ENCODE measurements at places on chromosomes 6 and 20. TPM values are rescaled to one million over a fixed set of nuclear protein-coding genes. Genes with fewer than 3 reads are reported as not detected.
A peak's percentile ranks its signal among the peaks of the same experiment; 100 is the strongest.

DNA sequence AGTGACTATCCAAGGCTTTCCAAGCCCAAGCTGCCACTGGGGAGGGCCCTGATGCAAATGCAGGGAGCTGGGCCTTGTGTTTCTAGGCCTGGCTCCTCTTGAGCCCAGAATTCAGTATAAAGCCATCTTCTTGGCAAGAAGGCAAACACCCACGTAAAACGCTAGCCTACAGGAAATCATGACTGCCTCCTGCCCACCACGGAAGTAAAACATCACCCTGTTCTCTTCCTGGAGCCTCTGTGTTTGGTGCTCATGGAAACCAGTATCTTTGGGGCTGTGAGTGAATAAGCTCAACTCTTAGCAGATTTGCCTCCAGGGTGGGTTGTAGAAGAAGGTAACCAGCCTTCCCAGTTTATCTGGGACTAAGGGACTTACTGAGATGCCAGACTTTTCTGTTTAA, 271.0 kb downstream of the ZNF217 start:
- H3K36me3 ChIP-seq: no peaks in the 10 kb centered on the region
- no peaks in the 10 kb centered on the region for H3K27me3 ChIP-seq
- no peaks in the 10 kb centered on the region for H3K4me1 ChIP-seq
- H3K4me3 ChIP-seq: no peak overlapping the region
- H3K27ac ChIP-seq: no peak overlapping the region

The HCK gene
- 10.2 TPM for total RNA-seq

GRCh38 chr6:44539701-44540355, 152.3 kb downstream of the CDC5L start:
- H3K4me1 ChIP-seq: no peaks in the 10 kb centered on the region
- no peaks in the 10 kb centered on the region for H3K27me3 ChIP-seq
- H3K4me3 ChIP-seq: no peak overlapping the region
- no peaks in the 10 kb centered on the region for H3K36me3 ChIP-seq
- H3K27ac ChIP-seq: no peak overlapping the region

The MOG gene
- total RNA-seq: not detected

The TRIM15 gene
- 81.8 TPM for total RNA-seq

GRCh38 chr6:155093430-155093829, 98.3 kb downstream of the TIAM2 start:
- H3K36me3 ChIP-seq: no peaks in the 10 kb centered on the region
- H3K4me1 ChIP-seq: no peaks in the 10 kb centered on the region
- no peak for DNase-seq
- no peak overlapping the region for H3K4me3 ChIP-seq
- H3K27me3 ChIP-seq: no peaks in the 10 kb centered on the region
- H3K27ac ChIP-seq: no peak overlapping the region

DNA sequence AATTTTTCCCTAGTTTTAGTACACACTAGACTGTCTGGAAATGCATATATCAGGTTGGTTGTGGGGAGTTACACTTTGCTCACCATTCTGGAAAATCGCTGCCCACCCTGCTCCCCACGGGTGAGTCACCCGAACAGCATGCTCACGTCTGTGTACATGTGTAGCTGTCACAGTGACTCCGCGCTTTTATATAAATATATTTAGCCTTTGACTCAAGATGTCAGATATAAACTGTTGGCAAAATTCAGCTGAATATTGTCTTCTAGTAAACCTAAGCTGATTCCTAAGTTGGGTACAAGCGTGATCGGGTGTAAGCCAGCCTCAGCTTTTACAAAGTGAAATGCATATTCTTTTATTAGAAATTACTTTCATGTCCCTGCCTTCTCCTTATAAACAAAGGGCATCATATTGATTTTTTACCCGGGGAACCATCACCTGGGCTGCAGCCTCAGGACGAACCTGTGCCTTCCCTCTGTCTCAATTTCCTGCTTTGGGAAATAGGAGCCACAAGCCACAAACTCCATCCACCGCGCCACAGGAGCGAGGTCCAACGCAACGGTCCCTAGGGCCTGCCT, 4.3 kb downstream of the SDCBP2 start:
- peaks cover 38% of the 10 kb centered on the region for H3K4me1 ChIP-seq
- H3K36me3 ChIP-seq: no peaks in the 10 kb centered on the region
- no peaks in the 10 kb centered on the region for H3K27me3 ChIP-seq
- peak overlapping the region; percentile 96 for H3K27ac ChIP-seq

GRCh38 chr6:136921936-136922684, at the start of gene SLC35D3:
SLC35D3 (plus strand) TSS chr6:136922301; CDS start chr6:136922429, 128 bp downstream.
- H3K27ac ChIP-seq: no peak within 1 kb of the TSS
- no peak for DNase-seq
- no peaks in the 10 kb centered on the region for H3K36me3 ChIP-seq
- H3K4me3 ChIP-seq: peak within 1 kb of the TSS; percentile 50

DNA sequence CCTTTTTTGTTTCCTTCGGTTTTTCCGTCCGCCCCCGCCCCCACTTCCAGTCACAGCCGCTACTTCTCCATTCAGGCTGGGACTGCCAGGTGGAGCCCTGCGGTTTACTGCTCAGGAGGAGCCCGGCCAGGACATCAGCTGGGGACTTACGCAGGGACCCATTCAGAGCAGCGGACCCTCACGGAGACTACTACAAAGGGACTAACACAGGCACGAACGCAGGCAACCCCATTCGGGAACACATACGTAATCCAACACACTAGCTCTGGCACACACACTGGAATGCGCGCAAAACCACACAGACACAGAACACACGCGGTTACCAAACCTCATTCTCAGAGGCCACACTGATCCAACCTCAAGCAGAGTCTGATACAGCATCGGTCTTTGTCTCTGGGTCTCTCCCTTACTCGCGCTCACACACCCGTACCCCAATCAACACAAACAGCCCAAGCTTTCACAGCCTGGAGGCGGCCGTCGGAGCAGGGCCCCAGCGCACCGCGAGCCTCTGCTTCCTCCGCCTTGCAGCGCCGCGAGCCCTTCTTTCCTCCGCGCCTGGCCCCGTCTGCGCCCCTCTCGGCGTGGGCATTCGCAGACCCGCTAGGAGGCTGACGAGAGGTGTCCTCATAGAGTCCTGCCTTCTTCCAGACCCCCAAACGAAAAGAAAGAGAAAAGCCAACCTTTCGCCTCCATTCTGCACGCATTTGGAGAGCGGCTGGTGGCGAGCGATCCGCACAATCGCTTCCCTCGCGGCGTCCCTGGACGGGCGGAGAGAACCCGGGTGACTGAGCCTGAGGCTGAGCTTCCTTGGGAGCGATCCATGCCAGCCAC, 1.1 kb upstream of the SLC32A1 start:
- H3K4me1 ChIP-seq: no peaks in the 10 kb centered on the region
- no peak overlapping the region for H3K4me3 ChIP-seq
- H3K36me3 ChIP-seq: no peaks in the 10 kb centered on the region
- DNase-seq: no peak
- peaks cover 58% of the 10 kb centered on the region for H3K27me3 ChIP-seq
- H3K27ac ChIP-seq: no peak overlapping the region

The ADGRF5 gene
- 3.8 TPM for total RNA-seq

DNA sequence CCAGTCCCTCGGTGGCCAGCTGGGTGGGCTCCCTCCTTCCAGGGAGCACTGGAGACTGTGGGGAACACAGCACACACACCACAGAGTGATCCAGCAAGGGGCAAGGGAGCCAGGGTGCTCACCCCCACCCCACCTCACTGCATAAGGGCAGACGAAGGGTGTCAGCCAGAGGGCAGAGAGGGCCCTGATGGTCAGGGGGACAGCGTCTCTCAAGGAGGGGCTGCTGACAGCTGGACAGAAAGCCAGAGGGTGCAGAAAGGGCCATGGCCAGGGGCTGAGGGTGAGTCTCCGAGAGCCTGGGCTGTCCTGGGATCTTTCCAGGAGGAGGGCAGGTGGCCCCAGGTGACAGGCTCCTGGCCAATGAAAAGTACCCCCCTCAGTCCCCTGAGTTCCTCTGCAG, 73.4 kb upstream of the PMEPA1 start:
- H3K4me3 ChIP-seq: no peak overlapping the region
- no peaks in the 10 kb centered on the region for H3K4me1 ChIP-seq
- DNase-seq: no peak
- no peaks in the 10 kb centered on the region for H3K27me3 ChIP-seq
- H3K27ac ChIP-seq: no peak overlapping the region
- H3K36me3 ChIP-seq: no peaks in the 10 kb centered on the region

GRCh38 chr6:3456395-3456897, 404 bp downstream of the SLC22A23 start:
- no peaks in the 10 kb centered on the region for H3K27me3 ChIP-seq
- peak overlapping the region; percentile 51 for H3K4me3 ChIP-seq
- H3K27ac ChIP-seq: peak overlapping the region; percentile 60
- no peak for DNase-seq
- H3K36me3 ChIP-seq: no peaks in the 10 kb centered on the region

The PRSS16 gene
- 37.1 TPM for total RNA-seq

- H3K27me3 ChIP-seq: no peaks in the 10 kb centered on the region
- H3K27ac ChIP-seq: peak overlapping the region; percentile 95
- H3K36me3 ChIP-seq: no peaks in the 10 kb centered on the region
- H3K4me3 ChIP-seq: peak overlapping the region; percentile 92
Observed at GRCh38 chr20:32482143-32482441, 103.0 kb downstream of the NOL4L start.

DNA sequence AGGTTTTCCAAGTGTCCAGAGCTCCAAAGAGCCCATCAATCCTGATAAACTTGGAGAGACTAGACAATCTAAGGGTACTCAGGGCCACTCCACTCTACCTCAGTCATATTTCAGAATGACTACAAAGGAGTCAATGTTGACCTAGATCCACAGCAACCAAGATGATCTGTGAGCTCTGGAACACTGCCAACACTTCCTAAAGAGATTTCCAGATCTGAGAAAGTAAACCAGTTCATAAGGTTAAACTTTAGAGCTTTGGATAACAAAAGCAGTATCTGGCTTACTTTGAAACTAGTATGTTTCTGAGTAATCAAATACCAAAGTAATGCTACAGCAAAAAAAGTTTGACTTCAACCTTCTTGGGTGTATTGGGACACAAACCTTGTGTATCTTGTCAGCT, 122.7 kb downstream of the BTBD9 start:
- no peaks in the 10 kb centered on the region for H3K27me3 ChIP-seq
- no peaks in the 10 kb centered on the region for H3K4me1 ChIP-seq
- no peak overlapping the region for H3K4me3 ChIP-seq
- H3K27ac ChIP-seq: no peak overlapping the region
- no peak for DNase-seq
- no peaks in the 10 kb centered on the region for H3K36me3 ChIP-seq

- no peak overlapping the region for H3K4me3 ChIP-seq
- no peak for DNase-seq
- H3K4me1 ChIP-seq: no peaks in the 10 kb centered on the region
- no peaks in the 10 kb centered on the region for H3K36me3 ChIP-seq
- H3K27me3 ChIP-seq: no peaks in the 10 kb centered on the region
Observed at GRCh38 chr6:100518588-100518987, 53.9 kb upstream of the SIM1 start.

GRCh38 chr6:139967497-139967896, 593.0 kb upstream of the CITED2 start:
- H3K36me3 ChIP-seq: no peaks in the 10 kb centered on the region
- H3K27me3 ChIP-seq: no peaks in the 10 kb centered on the region
- no peak overlapping the region for H3K27ac ChIP-seq
- no peak overlapping the region for H3K4me3 ChIP-seq
- no peak for DNase-seq

DNA sequence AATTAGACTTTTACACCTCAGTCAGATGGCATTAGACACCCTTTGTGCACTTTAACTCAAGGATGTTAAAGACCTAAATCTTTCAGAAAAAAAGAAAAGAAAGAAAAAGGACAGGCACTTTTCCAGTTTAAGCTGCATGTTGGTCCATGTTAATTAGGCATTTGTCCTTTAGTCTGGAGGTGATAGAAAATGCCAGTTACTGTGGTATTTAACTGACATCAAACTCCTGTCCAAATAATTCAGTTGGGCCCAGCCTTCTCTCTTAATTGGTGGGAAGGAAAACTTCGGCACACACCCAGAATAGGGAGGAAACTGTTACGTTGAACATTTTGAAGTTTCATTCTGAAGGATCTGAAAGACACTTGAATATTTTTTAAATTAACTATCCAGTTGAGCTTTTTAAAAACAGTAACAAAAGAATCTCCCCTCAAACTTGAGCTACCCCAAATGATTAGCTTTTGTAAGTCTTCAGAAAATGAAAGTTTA, 30.3 kb downstream of the RREB1 start:
- no peaks in the 10 kb centered on the region for H3K36me3 ChIP-seq
- no peak for DNase-seq
- peaks cover 62% of the 10 kb centered on the region for H3K4me1 ChIP-seq
- peak overlapping the region; percentile 59 for H3K27ac ChIP-seq
- H3K4me3 ChIP-seq: no peak overlapping the region
- H3K27me3 ChIP-seq: no peaks in the 10 kb centered on the region
